Fibroblast of skin of right quadriceps (primary cell): ENCODE measurements at places on chromosomes 3 and 15.

- no peak for DNase-seq
These were observed 22.9 kb downstream of the KLF13 start for GRCh38 chr15:31349233-31350141.

GRCh38 chr15:60223176-60223575 lies 174.6 kb downstream of the ANXA2 start:
- DNase-seq, result no peak

DNA sequence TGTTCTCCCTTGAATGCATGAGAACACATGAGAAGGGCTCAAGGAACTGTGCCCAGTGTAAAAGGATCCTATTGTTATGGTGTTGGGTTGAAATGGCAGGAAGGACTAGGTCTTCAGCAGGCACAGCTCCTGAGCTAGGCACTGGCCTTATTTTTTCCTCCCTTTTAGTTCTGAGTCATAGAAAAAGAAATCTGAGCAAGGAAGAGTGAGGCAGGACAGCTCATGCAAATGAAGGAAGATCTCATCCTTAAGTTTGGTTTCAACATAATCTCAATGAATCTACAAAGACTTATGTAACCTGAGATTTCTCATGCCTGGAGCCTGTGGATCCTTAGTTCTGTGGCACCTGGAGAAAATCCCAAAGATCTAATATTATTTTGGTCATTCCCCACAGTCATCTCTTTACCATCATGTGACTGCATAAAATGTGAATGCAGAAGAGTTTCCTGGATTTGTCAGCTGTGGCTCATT lies 188.6 kb upstream of the TBL1XR1 start:
- DNase-seq, result peak; percentile 51

- DNase-seq, result no peak
These were observed 22.6 kb downstream of the MKRN2OS start for GRCh38 chr3:12522721-12523120.

GRCh38 chr15:84888639-84889038 lies 4.2 kb downstream of the SLC28A1 start:
- no peak for DNase-seq

GRCh38 chr3:30895329-30895728 lies 868 bp upstream of the GADL1 start:
- DNase-seq, result no peak

DNA sequence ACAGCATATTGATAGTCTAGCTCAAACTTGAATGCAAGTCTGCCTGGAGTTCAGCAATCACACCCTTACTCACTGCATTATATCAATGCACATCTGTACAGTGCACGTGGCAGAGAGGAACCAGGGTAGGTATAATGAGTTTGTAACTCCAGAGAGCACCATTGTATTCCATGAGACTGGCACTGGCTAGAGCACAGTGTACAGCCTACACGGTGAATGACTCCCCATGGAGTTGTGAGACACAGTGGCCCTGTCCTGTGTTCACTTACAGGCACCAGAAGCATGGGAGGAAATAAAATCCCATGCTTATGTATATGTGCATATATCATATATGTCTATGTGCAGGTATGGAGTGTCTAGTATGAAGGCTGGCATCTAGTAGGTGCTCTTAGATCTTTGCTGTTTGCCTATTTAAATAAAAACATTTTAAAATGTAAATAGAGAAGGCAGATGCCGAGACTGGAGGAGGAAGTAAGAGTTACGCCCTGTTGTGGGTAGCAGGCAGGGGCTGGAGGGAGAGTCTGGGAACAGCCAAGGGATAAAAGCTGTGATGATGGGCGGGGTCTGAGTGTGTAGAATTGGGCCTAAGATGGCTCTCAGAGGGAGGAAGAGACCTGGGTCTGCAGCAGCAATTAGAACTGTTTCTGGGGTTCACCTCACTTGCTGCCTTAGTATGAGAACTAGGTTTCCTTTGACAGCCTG lies 360.7 kb upstream of the ICE2 start:
- no peak for DNase-seq

- no peak for DNase-seq
These were observed 242.0 kb downstream of the TUSC7 start for GRCh38 chr3:116951610-116952009.

DNA sequence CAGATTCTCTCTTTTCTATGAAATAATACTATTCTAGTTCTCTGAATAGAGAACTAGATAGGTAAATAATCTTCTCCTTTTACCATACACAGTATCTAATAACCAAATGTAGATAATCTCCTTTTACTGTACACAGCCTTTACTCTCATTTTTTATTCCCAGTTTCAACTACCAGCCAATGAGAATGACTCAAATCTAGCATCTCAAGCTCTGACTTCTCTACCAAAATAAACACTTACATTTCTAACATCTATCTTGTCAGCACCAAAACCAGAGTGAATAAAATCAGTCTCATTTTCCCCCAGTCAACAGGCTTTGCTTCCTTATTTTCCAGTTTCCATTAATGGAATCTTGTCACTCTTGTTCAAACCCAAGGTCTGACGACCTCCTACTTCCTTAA lies 36.9 kb downstream of the LRRFIP2 start:
- DNase-seq, result peak; percentile 37

- DNase-seq, result no peak
These were observed 101.6 kb downstream of the ERC2 start for GRCh38 chr3:56366641-56367162.

DNA sequence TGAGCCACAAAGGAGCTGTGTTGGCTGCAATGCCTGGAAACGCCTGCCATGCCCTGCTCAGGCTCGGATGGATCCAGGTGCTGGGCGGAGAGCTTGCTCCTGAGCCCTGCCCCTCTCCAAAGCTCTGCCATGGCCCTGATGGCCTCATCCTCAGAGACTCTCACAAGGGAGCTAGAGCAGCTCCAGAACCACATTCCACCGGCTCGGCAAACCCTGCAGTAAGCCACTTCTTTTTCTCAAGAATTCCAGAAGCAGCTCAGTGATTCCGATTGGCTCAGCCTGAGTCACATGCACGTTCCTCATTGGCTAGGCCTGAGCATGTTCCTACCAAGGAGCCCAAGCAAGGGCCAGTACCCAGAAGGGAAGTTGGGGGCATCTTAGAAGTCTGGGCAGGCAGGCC lies 24.8 kb downstream of the TPRA1 start:
- DNase-seq, result no peak

DNA sequence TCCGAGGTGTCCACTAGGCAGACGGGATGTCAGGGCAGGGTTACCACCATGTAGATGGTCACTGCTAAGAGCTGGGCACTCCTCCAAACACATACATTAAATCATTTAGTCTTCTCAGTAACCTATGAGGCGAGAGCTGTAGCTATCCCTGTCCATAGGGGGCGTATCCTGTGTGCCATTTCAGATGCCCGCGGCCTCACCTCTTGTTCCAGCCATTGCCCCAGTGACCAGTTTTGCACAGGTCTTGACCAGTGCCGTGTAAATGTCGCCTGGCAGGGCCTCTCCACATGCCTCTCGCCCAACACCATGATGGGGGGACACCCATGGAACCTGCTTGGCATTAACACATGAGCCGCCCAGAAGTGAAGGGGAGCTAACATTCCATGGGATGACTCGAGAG lies 20.8 kb upstream of the SRP14 start:
- no peak for DNase-seq

GRCh38 chr3:126960604-126960995 lies 22.3 kb upstream of the PLXNA1 start:
- no peak for DNase-seq

DNA sequence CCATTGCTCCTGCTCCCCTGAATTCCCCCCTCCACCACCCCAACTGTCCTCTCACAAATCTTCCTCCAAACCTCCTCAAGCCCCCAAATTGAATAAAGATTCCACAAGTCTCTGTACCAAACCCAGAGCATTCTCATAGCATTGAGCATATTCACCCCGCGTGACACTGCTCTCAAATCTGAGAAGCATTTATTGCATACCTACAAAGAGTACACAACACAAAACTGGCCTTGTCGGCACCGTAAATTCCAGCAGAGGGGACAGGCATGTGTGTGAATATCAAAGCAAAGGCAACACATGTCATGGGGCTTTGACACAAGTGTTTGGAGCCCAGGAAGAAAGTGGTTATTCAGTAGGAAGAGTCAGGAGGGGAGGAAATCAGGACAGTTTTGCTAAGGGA lies 2.6 kb downstream of the CLDN18 start:
- no peak for DNase-seq

DNA sequence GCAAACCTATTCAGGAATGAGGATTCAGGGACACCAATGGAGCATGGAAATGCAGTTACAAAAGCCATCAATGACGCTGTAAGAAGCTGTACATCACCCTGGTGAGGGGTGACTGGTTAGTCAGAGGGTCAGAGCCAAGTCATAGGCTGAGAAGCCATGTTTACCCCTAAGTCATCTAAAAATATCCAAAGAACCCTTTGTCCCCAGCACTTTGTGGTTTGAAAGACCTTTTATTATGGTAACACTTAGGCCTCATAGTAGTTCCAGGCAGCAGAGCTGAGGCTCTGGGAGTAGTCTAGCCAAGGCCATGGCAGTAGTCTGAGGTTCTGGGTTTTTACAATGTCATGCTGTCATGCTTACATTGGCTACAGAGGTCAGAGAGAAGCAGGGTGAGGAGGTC lies 131.2 kb downstream of the CTNNB1 start:
- peak; percentile 26 for DNase-seq

GRCh38 chr3:70832089-70832833 lies 519.8 kb upstream of the MDFIC2 start:
- peak; percentile 93 for DNase-seq

GRCh38 chr15:63322541-63322940 lies 45.1 kb downstream of the APH1B start:
- DNase-seq, result peak; percentile 47

DNA sequence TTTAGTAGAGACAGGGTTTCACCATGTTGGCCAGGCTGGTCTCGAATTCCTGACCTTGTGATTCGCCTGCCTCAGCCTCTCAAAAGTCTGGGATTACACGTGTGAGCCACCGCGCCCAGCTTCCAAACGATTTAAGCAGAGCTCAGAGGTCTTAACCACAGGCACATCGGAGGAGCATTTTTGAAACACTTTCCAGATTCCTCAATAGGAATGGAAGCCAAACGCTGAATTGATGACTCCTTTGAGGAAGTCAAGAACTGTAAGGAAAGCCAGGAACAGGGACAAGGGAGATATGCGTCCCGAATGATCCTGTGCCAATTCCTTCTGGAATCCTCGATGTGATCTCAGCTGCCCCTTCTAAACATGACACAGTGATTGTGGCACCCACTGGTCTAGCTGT lies 40.0 kb downstream of the TRH start:
- peak; percentile 74 for DNase-seq

- DNase-seq, result no peak
These were observed 156.0 kb downstream of the RPLP1 start for GRCh38 chr15:69608661-69609060.

DNA sequence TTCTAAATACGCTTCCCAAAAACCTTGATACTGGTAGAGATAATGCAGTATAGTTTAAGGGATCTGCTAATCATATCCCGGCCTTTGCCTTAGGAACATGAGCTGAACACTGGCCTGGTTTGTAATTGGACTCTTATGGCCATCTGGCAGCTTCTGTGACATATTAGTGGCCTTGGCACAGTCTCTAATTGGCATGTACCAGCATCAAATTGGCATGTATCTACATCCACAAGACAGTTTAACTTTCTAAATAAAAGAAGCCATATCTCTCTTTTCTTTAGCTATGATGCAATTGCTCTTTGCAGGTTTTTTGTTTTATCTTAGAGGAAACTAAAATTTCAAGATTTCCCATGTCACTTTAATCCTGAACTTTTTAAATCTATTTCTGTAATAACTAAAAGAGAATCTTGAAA lies 44.6 kb upstream of the FILIP1L start:
- DNase-seq, result no peak

- DNase-seq, result no peak
These were observed 5.4 kb downstream of the FYCO1 start for GRCh38 chr3:45990181-45990580.

DNA sequence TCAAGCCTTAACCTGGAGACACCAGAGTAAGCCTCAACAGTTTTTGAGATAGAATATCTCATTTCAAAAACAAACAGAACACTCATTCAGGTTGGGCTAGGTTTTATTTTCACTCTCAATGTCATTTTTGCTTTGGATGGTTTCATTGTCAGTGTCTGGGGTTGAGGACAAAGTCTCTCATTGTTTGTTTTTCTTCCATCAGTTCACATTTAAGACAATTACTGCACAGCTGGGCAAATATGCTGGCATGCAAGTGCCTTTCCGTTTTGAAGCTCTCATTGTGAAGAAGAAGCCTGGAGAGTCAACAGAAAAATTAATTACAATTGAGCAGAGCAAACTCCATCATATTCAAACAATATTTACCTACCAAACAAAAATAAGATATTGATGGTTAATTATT lies 1050.0 kb downstream of the TBL1XR1 start:
- DNase-seq, result no peak

DNA sequence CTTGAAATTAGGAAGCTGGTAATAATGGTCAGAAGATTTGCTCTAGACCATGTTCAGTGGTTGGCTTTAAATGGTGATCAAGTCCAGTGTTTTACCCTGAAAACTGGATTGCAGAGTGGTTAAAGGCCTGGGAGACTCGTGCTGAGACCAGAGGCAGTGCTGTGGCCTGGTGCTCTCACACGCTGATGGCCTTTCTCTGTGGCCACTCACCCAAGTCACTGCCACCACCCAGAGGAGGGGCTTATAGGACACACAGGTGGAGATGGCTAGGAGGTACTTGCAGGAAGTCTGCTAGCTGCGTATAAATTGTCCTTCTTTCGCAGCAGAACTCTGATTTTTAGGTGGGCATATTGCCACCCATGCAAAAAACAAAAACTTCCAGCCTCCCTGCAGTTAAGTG lies 6.2 kb upstream of the EHD4 start:
- no peak for DNase-seq

DNA sequence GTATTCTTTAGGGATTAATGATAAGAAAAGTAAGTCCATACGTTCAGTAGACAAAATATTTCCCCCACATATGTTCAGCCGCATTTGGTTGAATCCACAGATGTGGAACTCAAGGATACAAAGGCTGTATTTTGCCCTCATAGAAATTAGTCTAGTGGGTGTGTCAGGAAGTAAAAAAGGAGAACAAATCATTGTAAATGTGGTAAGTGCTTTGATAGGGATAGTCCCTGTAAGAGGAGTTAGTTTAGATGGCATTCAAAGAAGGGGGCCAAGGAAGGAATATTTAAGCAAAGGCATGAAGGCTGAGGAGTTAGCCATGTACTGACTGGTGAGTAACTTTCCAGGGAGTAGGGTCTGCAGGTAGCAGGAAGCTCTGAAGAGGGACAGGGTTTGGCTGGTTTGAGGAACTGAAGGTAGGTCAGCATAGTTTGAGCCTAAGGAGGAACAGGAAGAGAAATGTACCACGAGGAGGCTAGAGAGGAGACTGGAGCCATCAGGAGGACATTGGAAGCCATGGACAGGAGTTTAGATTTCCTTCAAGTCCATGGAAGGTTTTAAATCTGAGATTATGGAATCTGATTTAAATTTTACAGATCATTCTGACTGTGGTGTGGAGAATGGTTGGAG lies 98.8 kb downstream of the MME start:
- no peak for DNase-seq
